ENCODE measurements at places on chromosomes 12 and 14. TPM values are rescaled to one million over a fixed set of nuclear protein-coding genes. Genes with fewer than 3 reads are reported as not detected.

ST8SIA1 gene
- polyA plus RNA-seq, result 0.26 TPM

RNFT2 gene
- 2.1 TPM for polyA plus RNA-seq

C1QL4 gene
- polyA plus RNA-seq, result 0.06 TPM

POTEM gene
- polyA plus RNA-seq, result not detected

GRCh38 chr12:93583627-93584392 is 11.3 kb downstream of the SOCS2 start:
- no peak for DNase-seq

DNA sequence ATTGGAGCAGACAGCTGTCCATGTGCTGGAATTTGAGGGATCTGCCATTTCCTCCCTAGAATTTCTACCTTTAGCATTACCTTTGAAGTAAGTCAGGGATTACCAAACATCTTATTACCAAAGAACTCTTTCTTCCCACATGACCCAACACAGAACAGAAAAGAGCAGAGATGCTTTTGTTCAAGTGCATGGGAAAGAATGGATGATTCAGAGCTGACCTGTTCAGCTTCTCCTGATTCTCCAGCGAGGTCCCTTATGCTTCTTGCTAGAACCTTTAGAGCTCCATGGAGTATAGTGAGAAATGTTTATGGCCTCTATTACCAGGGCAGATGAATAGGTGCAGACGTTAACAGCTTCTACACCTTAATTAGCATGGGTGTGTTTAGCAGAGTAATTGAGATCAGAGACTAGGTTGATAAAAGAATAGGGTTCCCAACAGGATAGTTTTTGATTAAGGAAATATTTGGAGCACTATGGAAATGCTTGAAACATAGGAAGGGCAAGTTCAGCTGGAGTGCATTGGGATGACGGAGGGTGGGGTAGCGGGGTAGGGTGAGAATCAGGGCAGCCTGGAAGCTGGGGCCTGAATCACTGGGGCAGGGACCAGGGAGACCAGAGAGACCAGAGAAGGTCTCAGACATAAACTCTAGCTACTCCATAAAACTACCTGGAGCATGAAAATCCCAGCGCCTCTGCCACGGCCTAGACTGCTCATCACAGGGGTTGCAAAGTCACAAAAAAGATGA is 223.7 kb downstream of the CACNA1C start:
- no peak for DNase-seq

GRCh38 chr14:53964249-53964648 is 7.6 kb upstream of the BMP4 start:
- no peak for DNase-seq

Data from AG04450 (cell line).